Stimulated activated CD8-positive, alpha-beta memory T cell treated with anti-CD3 and anti-CD28 coated beads, Interleukin-7, amount 100 ng/mL, for 1 hour (primary cell): ENCODE measurements at places on chromosomes 7 and 10.
A peak's percentile ranks its signal among the peaks of the same experiment; 100 is the strongest.

- DNase-seq, result no peak
These were observed 467.2 kb upstream of the NRP1 start for GRCh38 chr10:33801705-33802104.

DNA sequence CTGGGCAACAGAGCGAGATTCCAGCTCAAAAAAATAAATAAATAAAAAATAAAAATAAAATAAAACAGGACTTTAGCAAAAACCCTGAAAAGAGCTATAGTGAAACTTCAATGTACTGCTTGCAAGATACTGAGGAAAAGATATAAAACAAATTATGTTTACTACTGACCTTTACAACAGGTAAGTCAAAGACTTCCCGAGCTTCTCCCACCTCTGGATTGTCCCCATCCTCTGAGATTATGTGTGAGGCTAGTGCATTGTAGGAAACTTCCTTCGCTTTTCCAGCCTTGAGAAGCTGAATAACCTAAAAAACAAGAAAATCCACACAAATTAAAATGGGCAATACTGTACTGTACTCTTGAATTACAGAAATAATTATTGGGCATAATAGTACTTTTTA is 4.4 kb downstream of the PAXIP1 start:
- no peak for DNase-seq

- DNase-seq, result peak; percentile 15
These were observed 121.0 kb downstream of the HIP1 start for GRCh38 chr7:75617634-75618234.

- no peak for DNase-seq
These were observed 5.9 kb upstream of the OR2A25 start for GRCh38 chr7:144063710-144064109.

- DNase-seq, result no peak
These were observed 787 bp downstream of the MAGI2 start for GRCh38 chr7:79452495-79453265.

GRCh38 chr7:144791488-144791887 is 44.4 kb downstream of the TPK1 start:
- no peak for DNase-seq

GRCh38 chr7:151080067-151080521 is 515 bp downstream of the FASTK start:
- DNase-seq, result no peak

- DNase-seq, result no peak
These were observed 82.6 kb downstream of the PRPF18 start for GRCh38 chr10:13669182-13669855.
